ENCODE measurements at places on chromosomes 16 and 17.
A peak's percentile ranks its signal among the peaks of the same experiment; 100 is the strongest.

DNA sequence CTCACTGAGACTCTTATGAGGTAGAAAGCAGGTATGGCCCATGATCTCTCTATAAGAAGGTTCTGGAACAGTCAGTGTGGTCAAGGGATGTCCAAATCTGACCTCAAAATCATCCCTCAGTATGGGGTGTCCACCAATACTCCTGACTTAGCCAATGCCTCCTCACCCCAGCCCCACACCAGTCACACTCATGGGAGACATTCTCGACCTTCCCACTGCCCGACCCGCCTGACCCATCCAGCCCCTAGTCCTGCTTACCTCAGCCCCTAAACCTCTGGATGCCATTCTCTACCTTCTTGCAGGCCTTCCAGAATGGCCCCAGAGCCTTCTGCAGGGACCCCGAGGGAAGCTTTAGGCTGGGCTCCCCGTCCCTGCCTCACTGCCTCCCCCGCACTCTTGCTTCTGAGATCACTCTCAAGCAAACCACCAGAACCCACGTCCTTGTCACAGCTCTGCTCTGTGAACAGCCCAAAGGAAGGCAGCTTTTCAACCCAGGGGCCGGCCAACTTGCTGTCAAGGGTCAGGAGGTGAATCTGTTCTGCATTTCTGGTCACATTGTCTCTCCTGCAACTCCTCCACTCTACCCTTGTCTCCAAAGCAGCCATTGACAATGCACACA lies 44.9 kb upstream of the RBFOX3 start:
- DNase-seq = peak; percentile 44

DNA sequence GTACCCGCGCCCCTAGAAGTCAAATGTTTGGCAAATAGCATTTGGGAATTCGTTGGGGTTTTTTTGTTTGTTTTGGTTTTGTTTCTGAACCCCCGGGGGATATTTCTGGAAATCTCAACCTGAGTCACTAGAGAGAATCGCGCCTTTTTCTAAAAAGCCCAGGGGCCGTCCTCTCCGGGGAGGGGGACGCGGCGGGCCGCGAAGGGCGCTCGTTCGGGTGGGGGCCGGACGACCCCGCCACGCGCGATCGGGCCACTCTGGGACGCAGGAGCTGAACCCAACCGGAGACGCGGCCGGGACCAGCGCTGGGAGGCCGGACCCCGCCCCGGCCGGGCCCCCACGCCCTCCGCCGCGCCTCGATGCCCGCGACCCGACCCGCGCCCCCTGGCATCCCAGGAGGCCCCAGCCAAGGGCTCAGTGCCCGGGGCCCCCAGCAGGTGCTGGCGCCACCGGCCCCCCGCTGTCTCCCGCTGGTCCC lies 302 bp downstream of the LITAF start:
- no peak for DNase-seq

- DNase-seq = peak; percentile 92
These were observed 19.3 kb upstream of the ADGRG3 start for GRCh38 chr16:57648581-57649442.

GRCh38 chr17:28950752-28951427 lies 428 bp downstream of the PHF12 start:
- DNase-seq = no peak

DNA sequence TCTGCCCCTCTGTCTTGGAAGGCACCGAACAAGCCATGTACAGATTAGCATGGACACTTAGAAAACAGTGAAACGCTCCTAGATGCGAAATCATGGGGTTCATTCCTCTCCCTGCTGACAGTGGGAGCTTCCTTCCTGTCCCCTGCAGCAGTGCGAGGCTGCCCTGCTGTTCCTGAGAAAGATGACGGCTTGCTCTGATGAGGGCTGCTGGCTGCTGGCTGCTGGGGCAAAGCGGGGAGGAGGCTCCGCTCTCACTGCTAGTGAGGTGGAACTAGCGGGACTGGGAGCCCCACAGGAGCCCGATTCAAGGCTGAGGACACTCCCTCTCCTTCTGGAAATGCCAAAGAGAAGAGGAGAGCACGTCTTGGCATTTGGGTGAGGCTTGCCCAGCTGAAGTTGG lies 25.9 kb upstream of the CACNG4 start:
- no peak for DNase-seq

DNA sequence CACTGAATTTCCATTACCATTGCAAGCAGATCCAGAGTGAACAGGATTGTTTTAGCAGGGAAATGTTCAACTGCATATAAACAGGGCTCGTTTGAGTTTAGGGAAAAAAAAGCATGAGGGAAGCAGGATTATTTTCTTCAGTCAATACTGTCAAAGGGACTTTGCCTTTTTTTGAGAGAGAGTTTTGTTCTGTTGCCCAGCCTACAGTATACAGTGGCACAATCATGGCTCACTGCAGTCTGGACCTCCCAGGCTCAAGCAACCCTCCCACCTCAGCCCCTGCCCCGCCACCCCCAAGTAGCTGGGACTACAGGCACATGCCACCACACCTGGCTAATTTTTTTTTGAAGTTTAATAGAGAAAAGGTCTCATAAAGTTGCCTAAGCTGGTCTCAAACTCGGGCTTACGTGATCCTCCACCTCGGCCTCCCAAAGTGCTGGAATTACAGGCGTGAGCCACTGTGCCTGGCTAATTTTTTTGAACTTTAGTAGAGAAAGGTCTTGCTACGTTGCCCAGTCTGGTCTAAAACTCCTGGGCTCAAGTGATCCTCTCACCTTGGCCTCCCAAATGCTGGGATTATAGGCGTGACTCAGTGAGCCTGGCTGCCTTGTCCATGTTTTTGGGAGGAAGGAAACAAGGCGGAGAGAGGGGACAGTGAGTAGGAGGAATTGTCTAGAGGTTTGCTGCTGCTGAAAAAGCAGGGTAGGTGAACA lies 14.8 kb downstream of the PKD1L3 start:
- DNase-seq = no peak

DNA sequence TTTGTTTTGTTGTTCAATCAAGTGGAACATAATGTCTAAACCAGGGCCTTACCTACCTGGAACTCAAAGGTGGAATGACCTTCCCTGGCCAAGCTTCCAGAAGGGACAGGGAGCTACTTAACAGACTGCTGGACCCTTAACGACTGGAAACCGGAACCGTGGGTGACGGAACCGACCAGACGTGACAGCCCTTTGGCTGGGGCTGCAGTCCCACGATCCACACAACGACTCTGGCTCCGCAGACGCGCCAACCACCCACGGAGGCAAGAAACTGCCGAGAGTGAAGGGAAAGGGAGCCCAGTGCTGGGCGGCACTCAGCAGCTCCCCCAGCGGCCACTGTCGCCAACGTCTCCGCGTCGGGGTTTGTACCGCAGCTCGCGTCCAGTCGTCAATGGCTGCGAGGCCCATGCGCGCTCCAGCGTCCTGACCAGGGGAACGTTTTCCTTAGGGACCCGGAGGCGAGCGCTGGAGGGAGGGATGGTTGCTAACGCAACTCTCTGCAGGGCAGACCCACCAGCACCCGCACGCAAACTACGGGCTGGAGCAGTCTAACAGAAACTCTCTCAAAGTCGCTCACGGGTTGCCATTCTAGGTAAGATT lies 5.5 kb upstream of the KIF22 start:
- peak; percentile 87 for DNase-seq

GRCh38 chr16:1137604-1138003 lies 15.3 kb upstream of the CACNA1H start:
- DNase-seq = no peak

Measured in ecto neural progenitor cell (in vitro differentiated cells).